ENCODE measurements at places on chromosomes 5 and 9.
A peak's percentile ranks its signal among the peaks of the same experiment; 100 is the strongest.

GRCh38 chr5:168218746-168219145 lies 72.7 kb upstream of the WWC1 start:
- no peak for DNase-seq

- DNase-seq: no peak
Observed at GRCh38 chr9:89740722-89741121, 135.9 kb downstream of the GADD45G start.

GRCh38 chr5:33997331-33997983 lies 10.4 kb downstream of the AMACR start:
- peak; percentile 65 for DNase-seq

- no peak for DNase-seq
Observed at GRCh38 chr9:5579881-5580280, 49.0 kb upstream of the RIC1 start.

DNA sequence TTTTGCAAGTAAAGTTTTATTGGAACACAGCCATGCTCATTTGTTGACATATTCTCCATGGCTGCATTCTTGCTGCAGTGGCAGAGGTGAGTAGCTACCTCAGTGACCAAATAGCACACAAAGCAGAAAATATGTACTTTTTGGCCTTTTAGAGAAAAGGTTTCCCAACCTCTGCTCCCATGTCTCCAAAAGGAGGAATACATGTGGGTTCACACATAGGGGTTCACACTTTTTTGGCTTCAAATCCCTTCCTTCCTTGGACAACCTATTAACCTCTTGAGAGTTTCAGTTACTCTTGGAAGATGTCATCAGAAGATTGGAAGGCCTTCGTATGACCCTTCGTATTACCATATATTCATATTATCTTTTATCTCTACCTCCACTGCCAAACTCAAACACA lies 285.1 kb upstream of the TUT7 start:
- DNase-seq: no peak

DNA sequence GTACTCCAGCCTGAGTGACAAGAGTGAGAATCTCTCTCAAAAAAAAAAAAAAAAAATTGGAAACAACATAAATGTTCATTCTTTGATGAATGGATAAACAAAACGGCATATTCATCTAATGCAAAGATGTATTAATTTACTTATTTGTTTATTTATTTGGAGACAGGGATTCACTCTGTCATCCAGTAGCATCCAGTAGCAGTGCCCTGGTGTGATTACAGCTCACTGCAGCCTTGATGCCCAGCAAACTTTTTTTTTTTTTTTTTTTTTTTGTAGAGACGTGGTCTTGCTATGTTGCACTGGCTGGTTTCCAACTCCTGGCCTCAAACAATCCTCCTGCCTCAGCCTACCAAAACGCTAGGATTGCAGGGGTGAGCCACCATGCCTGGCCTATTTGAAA lies 24.4 kb downstream of the OR2V2 start:
- DNase-seq: no peak

GRCh38 chr9:135075234-135076142 lies 12.0 kb upstream of the OLFM1 start:
- no peak for DNase-seq

DNA sequence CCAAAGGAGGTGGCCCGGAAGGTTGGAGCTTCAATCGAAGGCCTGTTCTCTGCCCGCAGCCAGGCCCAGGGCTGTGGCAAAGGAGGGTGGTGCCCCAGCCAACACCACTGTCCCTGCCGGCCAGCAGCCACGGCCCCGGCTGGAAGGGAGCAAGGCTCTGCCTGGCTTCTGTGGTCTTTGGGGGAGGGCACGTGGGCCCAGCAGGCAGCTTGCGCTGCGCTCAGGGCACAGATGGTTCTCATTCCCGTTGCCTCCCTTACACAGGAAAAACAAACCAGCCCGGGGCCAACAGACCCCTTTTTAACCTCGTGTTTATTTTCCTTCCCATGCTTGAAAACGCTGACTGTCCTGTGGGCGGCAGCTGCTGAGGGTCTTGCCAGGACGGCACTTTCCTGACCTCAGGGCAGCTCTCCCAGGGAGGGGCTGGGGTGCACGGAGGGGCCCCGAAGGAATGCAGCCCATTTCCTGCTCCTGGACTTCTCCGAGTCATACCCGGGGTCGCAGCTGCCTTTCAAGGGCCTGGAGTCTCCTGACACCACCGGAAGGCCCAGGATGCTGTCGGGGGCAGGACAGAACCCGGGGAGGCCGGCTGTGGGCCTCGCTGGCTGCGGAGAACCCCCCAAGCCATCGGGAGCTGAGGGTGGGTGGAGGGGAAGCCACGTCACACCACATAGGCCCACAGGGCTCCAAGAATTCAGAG lies 1.1 kb upstream of the GPSM1 start:
- no peak for DNase-seq

DNA sequence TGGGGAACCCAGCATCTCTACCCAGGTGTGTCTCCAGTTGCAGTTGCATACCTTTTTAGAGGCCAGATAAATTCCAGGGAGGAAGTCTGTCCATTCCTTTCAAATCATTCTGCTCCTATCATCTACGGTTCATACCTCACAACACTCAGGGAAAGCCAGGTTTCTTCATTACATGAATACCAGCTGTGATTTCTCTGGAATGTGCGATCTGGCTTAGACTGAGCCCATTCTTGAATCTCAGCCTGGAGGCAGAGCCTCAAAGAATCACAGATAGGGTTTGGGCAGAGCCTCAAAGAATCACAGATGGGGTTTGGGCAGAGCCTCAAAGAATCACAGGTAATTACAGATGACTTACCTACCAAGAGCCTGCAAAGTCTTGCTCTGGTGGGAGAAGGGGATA lies 7.2 kb downstream of the P4HA2 start:
- DNase-seq: no peak

GRCh38 chr5:112555691-112556090 lies 136.6 kb upstream of the EPB41L4A start:
- DNase-seq: peak; percentile 6

- DNase-seq: no peak
Observed at GRCh38 chr9:124500796-124501611, 6.2 kb downstream of the NR5A1 start.

- no peak for DNase-seq
Observed at GRCh38 chr5:124963236-124963919, 216.9 kb upstream of the ZNF608 start.

DNA sequence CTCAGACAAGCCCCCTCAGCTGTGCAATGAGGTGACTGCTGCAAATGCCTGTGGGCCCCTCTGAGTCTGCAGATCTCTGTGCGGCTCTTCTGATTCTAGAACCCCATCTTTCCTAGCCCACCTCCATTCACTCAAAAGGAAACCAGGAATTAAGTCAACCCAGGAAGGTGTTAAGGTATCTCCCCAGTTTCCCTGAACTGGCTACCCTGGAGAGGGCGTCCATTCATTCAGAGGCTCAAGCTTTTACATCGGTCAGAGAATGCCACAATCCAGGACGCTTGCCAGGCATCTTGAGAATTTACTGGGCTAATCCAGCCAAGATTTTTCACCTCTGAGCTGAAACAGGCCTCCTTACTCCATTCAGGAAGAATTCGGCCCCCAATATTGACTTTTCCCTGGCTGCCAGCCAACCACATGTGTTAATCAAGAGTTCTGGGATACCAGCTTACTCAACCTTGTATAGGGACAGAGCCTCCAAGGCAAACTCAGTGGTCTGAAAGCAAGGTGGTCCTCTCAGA lies 889 bp upstream of the ADAMTS12 start:
- DNase-seq: no peak

GRCh38 chr5:164861610-164862009 lies 1356.2 kb downstream of the MAT2B start:
- no peak for DNase-seq

GRCh38 chr9:4615251-4615650 lies 46.8 kb upstream of the PLPP6 start:
- no peak for DNase-seq

DNA sequence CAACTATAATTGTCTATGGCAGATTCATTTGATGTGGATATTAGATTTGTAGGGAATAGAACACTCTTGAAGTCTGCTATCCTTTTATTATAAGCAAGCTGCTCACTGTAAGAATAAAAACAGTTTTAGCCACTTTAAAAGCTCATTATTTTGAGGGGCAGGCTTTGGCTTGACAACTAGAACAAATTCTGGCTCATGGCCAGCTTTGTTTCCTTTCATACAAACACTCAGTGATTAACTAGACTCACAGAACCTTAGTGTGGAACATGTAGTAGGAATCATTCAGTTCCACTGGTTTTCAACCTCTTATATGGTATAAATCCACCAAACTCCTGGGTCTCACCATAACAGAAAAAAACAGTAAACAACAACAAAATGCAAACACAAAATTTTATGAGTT lies 27.4 kb upstream of the CEP120 start:
- DNase-seq: no peak

- DNase-seq: no peak
Observed at GRCh38 chr9:26437056-26437711, 455.4 kb downstream of the CAAP1 start.

DNA sequence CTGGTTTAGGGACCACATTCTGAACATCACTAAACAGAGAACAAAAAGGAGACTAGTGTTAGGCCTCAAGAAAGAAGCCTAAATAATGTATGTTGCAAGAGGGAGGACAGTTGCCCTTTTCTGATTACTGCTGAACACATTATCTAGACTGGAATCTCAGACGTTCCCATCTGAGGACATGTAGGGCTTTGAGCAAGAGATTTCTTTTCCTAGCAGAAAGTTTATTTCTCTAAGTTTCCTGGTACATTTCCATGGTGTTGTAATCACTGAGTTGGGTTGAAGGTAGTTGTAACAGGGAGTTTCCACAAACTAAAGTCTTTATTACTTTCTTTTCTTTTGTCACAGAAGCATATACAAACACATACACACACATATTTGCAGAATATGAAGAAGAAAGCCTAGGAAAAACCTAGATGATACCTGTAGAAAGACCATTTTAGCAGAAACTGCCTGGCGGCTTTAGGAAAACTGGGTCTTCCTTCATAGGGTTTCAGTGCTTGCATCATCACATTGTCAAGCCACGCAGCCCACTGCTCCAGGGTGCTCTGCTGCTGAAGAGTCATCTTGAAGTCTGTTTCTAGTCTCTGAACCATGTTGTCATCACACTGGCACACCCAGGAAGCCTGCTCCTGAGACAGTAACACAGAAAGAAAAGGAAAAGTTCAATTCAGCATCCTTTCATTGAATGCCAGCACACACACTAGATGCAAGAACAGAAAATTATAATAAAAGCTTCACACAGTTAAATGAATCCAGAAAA lies 269.1 kb downstream of the RFX3 start:
- no peak for DNase-seq

DNA sequence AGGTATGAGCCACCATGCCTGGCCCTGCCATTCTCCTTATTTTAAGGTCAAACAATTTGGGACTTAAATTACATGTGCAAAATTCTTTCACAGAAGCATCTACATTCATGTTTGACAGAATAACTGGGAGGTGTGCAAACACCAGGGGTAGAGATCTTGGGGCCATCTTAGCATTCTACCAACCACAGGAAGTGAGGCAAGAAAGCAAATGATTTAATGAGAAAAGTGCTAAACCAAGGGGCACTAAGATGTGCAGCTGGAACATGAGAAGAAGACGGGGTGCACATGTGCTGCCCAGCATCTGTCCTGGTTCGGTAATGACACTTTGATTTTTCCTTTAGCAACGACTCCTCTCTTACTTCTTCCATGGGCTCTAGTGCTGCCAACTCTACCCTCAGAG lies 1.2 kb upstream of the F12 start:
- DNase-seq: no peak

GRCh38 chr9:97761056-97761598 lies 64.0 kb upstream of the XPA start:
- no peak for DNase-seq

DNA sequence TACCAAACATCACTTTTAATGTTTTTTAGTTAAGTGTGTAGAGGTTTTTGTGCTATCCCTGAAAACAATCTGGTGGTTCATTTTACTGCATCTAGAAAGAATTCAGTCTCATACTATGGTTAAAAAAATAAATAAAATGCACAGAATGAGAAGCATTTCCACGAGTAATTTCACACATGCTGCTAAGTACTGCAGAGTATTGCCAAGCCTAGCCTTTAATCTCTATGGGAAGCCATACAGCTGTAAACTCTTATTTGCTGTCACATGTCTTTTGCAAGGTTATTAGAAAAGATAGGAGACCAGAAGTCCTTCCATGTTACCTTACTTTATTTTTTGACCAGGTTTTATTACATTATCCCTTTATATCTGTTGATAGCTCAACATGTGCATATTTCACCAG lies 37.6 kb upstream of the MAN2A1 start:
- DNase-seq: no peak

GRCh38 chr9:75226403-75227139 lies 138.3 kb downstream of the OSTF1 start:
- no peak for DNase-seq

GRCh38 chr5:164289526-164289925 lies 784.1 kb downstream of the MAT2B start:
- DNase-seq: no peak

DNA sequence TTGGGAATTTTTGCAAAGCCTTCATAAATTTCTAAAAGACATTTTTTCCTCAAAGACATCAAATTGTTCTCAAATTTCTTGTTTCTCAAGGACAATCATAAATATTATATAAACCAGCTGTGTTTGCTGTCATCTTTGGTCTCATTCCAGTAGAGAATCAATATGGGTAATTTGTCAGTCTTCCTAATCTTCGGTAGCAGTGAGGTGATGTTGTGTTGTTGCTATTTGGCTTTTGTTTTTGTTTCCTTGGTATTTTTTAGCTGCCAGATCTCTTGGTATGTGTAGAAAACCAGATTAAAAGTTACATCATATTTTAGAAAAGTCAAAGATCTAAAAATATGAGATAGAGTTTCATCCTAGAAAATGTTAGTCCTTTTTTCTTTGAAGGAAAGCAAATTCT lies 87.5 kb downstream of the CAMK4 start:
- DNase-seq: no peak

GRCh38 chr9:127700594-127701255 lies 6.1 kb upstream of the CFAP157 start:
- no peak for DNase-seq

DNA sequence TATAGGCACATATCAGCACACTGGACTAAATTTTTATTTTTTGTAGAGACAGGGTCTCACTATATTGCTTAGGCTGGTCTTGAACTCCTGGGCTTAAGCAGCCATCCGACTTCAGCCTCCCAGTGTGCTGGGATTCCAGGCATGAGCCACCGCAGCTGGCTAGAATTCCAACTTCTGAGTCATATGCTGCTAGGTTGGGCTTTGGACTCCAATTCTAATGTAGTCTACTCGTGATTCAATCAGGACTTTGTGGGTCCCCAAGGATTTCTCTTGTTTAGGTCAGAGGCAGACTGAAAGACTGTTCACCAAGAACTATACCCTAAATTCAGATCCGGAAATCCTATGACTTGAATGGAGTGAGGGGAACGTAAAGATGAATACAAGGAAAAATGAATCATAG lies 68.2 kb upstream of the CHD1 start:
- no peak for DNase-seq

GRCh38 chr5:86542532-86542931 lies 75.2 kb upstream of the COX7C start:
- DNase-seq: no peak

GRCh38 chr5:21856987-21857386 lies 996.2 kb downstream of the CDH12 start:
- no peak for DNase-seq
